ENCODE measurements at places on chromosomes 16 and 17.

GRCh38 chr17:28577466-28577824 is 750 bp upstream of the ALDOC start:
- DNase-seq: no peak

GRCh38 chr17:35912942-35913341 is 17.6 kb downstream of the RDM1 start:
- DNase-seq: no peak

- no peak for DNase-seq
Observed at GRCh38 chr17:75694536-75694935, 26.7 kb upstream of the ITGB4 start.

DNA sequence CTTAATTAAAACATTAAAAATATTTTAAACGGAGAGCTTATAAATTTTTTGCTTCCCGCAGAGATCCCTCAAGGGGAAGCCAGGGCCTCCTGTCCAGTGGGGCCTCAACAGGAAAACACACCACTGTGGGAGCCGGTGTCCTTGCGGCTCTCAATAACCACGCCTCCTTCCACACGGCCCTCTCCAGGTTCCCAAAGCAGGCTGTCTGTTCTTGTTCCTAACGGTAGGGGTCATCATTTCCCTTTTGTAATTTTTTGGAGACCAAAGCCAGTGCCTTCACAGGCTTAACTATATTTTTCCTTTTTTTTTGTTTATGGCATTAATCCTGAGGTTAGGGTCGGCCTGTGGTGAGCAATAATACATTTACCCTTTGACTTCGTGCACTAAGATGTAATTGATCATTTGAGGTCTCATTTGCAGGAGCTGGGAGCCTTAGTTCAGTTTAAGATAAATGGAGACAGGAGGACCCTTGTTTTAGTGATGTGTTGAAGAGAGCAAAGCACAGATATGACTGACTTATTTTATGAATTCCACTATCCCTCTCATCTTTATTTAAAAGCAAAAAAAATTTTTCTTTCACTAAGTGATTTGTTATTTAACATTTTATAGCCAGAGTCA is 77.5 kb upstream of the N4BP1 start:
- no peak for DNase-seq

DNA sequence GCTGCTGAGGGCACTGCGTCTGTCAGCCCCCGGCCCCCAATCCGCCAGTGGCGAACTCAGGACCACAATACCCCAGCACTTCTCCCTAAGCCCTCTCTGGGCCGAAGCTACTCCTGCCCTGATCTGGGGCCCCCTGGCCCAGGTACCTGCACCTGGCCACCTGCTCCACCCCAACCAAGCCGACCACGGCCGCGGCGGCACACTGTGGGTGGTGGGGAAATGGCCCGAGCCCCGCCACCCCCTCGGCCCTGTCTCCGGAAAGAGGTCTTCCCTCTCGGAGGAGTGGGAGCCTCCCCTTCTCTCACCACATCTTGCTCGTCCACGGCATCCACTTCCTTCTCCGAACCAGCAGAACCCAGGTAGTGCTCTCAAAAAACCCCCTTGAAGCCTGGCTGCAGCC is 3.4 kb upstream of the FBRS start:
- no peak for DNase-seq

GRCh38 chr17:17164676-17165075 is 41.5 kb downstream of the PLD6 start:
- DNase-seq: no peak

DNA sequence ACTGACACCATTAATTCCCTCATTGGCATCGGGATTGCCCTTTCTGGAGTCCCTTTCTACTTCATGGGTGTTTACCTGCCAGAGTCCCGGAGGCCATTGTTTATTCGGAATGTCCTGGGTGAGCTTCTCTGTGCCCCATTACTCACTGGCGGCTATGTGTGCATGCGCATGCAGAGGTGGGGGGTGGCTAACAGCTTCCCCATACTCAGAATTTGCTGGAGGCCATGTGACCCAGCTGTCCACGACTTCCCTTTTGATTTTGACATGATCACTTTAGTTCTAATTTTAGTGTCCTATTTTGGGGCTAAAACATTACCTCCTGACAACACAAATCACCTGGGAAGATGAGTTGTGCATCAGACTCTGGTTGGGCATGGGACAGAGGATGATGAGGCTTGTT is 14.1 kb downstream of the SLC7A6OS start:
- DNase-seq: no peak

- DNase-seq: no peak
Observed at GRCh38 chr16:70685938-70686375, at the start of gene MTSS2. MTSS2 (minus strand) TSS chr16:70686053; CDS start chr16:70685791, 262 bp downstream.

- no peak for DNase-seq
Observed at GRCh38 chr17:13429201-13429600, 172.5 kb downstream of the HS3ST3A1 start.

GRCh38 chr16:13435873-13436474 is 484.0 kb upstream of the ERCC4 start:
- DNase-seq: no peak

GRCh38 chr17:77472468-77473310 is 331.9 kb downstream of the SEC14L1 start:
- no peak for DNase-seq

- no peak for DNase-seq
Observed at GRCh38 chr16:48811478-48811877, 201.5 kb upstream of the N4BP1 start.

- DNase-seq: no peak
Observed at GRCh38 chr16:57270221-57271062, 14.0 kb downstream of the PLLP start.

DNA sequence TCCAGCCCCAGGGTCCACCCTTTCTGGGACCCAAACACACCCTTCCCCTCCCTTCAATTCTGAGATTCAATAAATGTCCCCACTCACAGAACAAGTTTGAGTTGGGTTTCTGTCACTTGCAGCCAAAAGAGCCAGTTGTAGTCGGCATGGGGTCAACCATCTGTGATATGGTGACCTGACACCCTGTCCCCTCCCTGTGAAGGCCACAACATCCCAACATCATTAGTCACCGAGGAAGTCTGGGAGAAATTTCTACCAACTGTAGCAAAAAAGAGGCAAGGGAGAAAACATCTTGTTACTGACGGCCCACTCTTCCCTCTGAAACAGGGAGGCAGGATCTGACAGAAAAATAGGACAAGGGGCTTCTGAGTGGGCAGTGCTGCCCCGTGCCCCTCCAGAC is 638 bp upstream of the LYZL6 start:
- DNase-seq: no peak

DNA sequence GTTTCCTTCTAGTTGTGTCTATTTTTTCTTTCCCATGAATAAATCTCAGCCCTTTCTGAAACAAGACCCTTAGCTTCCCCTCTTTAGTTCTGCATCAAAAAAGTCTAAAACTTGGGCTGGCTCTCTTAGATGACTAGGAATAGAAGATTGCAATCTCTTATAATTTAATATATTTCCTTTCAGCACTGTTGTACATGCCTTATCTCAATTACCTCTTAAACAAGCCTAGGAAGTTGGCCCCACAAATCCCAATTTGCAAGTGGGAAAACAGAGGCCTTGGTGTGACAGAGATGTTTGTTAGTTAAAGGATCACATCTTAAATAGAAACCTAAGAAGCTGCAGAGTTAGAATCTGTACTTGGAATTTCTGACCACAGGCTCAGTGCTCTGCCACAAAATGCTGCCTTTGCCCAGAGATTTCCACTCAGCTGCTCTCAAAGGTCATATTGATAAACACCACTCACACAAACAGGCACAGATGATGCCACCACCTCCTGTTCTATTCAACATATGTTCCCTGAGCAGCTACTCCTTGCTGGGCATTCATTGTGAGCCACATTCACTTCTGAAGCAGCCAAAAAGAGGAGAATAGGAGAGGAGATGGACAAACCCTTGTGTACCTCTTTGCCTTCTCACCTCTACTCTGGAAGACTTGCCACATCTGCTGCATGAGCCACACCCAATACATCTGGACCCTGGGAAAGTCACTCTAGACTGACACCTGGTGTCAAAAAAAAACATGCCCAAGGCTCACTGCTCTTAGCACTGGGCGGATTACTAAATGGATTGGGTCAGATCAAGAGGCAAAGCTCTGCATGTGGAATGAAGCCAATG is 5.5 kb downstream of the CCDC182 start:
- no peak for DNase-seq

DNA sequence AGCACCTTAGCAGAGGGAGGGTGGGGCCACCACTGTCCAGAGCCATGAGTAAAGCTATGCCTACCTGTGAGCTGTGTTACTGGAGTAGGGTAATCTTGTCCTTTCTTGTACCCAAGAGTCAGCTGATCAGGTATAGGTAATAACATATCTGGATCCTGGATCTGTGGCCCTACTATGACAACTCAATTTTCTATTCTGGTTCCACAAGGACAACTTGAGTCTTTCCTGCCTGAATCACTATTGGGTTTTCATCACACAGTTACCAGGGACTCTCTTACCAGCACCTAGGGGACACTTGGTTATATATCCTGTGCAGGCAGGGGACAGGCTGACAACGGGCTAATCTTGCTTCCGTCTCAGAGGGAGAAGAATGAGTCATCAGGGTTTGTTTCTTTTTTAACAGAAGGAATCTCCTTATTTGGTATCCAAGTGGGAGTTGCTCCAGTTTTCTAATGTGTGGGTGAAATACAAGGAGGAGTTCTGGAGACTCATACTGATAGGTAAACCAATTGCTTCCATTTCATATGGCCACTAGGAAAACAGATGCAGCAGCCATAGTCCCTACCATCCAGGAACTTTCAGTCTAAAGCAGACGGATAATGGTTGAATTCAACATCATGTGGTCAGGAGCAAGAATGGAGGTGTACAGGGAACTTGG is 6.8 kb downstream of the ZNF267 start:
- no peak for DNase-seq

- DNase-seq: no peak
Observed at GRCh38 chr17:28340374-28340773, 4.8 kb downstream of the TNFAIP1 start.
